Stimulated activated CD8-positive, alpha-beta memory T cell treated with anti-CD3 and anti-CD28 coated beads, Interleukin-4, amount 100 ng/mL, for 4 hours (primary cell): ENCODE measurements at places on chromosomes 3 and 15.

- no peak for DNase-seq
These were observed 4.5 kb upstream of the CCDC39 start for GRCh38 chr3:180683816-180684215.

DNA sequence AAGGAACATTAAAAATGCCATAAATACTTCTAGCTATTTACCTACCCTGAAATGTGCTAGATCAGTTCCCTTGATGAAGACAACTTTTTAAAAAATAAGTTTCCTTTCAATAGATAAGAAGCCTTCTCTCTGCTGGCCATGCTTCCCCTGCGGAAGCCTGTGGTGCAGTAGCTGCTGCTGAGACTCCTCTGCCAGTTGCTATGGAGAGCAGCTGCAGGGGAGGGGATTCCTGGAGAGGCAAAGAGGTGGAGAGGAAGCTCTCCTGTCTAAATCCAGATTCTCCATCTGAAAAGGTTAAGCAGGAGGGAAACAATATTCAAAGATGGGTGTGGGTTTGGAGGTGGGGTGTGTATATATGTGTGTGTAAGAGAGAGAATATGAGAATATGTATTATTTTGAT lies 69.8 kb upstream of the BFSP2 start:
- no peak for DNase-seq

- no peak for DNase-seq
These were observed 77.4 kb downstream of the NEDD4 start for GRCh38 chr15:55915876-55916567.

- DNase-seq, result no peak
These were observed 372.6 kb downstream of the NR2F2 start for GRCh38 chr15:96703091-96703490.

DNA sequence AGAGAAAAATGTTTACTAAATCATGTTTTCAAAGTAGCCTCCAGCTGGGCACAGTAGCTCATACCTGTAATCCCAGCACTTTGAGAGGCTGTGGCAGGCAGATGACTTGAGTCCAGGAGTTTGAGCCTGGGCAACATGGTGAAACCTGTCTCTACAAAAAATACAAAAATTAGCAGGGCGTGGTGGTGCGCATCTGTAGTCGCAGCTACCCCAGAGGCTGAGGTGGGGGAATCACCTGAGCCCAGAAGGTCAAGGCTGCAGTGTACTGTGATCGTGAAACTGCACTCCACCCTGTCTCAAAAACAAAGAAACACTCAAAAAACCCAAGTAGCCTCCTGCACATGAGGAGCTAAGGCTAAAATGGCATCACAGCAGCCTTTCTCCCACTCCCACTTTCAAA lies 1.6 kb upstream of the PPIB start:
- DNase-seq, result no peak

GRCh38 chr3:46887980-46888494 lies 10.5 kb downstream of the PTH1R start:
- DNase-seq, result no peak
